ENCODE measurements at places on chromosomes 16 and 17.

- no peak for DNase-seq
These were observed 419.8 kb upstream of the DYNLRB2 start for GRCh38 chr16:80120899-80121521.

- no peak for DNase-seq
These were observed 88.2 kb upstream of the HAS3 start for GRCh38 chr16:69017036-69017783.

DNA sequence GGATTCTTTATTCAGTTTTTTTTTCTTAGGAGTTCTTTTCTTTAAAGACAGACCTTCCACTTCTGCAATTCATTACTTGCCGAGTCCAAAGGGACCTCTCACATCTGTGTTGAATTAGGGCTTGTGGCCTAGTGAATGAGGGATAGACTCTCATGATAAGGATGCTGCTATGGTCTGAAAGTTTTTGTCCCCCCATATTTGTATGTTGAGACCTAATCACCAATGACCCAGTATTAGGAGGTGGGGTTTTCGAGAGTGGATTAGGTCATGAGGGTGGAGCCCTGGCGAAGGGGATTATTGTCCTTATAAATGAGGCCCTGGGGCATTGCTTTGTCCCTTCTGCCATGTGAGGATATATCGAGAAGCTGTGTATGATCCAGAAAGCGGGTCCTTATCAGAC, 9.5 kb downstream of the KRT12 start:
- DNase-seq, result peak; percentile 72

- no peak for DNase-seq
These were observed 4.8 kb downstream of the IGFALS start for GRCh38 chr16:1788708-1789100.

DNA sequence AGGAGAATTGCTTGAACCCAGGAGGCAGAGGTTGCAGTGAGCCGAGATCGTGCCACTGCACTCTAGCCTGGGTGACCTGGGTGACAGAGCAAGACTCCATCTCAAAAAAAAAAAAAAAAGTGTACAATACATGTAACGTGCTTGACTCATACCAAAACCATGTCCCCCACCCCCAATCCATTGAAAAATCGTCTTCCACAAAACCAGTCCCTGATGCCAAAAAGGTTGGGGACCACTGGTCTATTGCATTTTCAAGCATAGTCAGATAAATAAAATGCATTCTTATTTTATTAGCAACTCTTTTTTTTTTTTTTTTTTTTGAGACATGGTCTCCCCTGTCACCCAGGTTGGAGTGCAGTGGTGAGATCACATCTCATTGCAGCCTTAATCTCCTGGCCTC, 52.1 kb downstream of the COPRS start:
- DNase-seq, result no peak

- DNase-seq, result no peak
These were observed 357.8 kb downstream of the GRIN2A start for GRCh38 chr16:9824200-9825068.

- DNase-seq, result no peak
These were observed 1.1 kb downstream of the VAT1 start for GRCh38 chr17:43020789-43021740.

DNA sequence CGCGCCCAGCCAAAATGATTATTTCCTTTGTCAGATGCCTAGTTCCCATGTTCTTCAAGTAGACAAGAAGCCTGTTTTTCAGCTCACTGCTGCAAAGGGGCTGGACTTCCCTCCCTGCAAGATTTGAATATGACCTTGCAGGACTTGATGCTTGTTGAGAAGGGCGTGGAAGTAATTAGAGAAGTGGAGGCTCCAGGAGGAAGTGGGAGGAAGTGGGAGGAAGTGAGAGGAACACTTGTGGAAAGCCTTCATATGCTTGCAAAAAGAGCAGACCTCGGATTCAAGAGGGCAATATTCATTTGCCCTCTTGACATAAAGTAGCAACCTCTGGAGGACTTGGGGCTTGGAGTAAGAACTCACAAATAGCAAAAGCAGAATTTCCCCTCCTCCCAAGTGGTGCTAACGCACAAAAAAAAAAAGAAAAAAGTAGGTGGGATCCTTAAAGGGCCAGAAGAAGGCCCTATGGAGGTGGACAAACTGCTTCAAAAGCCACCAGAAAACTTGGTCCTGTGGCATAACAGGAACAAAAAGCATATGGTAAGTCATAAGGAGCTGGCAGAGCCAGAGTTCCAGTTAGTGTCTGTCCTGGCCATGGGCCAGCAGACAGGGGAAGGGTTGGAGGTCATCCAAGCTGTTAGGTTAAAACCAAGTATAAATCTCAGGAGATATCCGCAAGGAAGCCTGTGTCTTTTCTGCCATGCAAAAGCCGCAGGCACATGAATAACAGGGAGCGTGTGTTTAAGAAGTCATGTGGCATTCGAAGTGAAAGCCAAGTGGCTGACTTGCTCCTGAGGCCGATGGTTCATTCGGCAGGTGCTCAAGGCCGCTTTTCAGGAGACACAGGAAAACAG, 20.6 kb upstream of the PRKAR1A start:
- DNase-seq, result no peak

- DNase-seq, result no peak
These were observed 9.6 kb upstream of the ATF7IP2 start for GRCh38 chr16:10376229-10376628.

DNA sequence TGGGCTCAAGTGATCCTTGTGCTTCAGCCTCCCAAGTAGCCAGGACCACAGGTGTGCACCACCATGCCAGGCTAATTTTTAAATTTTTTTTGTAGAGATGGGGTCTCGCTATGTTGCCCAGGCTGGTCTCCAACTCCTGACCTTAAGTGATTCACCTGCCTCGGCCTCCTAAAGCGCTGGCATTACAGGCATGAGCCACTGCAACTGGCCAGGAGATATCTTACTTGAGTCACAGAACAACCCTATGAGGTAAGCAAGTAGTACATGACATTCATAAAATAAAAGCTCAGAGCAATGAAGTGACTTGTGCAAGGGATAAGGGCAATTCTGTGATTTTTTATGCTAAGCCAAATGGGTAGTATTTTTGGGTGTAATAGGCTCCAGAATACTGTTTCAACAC, 57.3 kb downstream of the CDC27 start:
- no peak for DNase-seq

DNA sequence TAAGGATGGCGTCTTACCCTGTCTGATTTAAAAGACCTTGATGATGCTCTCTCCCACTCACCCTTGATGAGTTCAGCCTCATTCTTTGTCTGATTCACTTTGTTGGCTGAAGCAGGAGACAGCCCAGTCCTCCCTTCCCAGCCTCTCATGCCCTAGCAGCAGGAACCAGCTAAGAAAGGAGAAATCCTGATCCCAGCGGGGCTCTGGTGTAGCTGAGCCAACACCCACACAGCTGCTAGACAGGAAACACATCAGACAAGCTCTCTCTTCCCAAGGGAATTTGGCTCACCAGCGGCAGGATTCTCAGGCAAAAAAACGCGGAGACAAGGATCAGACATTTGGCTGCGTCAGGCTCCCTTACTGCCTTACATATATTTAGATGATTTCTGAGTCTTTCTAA, 211.5 kb downstream of the CDH11 start:
- peak; percentile 92 for DNase-seq

DNA sequence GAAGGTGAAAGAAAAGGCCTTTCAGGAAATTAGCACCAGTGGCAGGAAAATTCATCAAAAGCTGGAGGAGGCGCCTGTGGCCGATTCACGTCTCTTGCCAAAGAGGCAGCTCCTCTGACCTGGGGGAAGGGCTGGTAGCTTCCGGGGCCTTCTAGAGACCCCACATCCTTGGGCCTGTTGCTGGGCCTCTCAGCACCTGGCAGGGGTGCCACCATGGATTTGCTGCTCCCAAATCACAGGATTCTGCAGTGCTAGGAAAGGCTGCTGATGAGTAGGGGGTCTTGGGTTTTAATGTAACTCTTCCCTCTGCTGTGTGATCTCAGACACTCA, 11.6 kb upstream of the CBFB start:
- no peak for DNase-seq

DNA sequence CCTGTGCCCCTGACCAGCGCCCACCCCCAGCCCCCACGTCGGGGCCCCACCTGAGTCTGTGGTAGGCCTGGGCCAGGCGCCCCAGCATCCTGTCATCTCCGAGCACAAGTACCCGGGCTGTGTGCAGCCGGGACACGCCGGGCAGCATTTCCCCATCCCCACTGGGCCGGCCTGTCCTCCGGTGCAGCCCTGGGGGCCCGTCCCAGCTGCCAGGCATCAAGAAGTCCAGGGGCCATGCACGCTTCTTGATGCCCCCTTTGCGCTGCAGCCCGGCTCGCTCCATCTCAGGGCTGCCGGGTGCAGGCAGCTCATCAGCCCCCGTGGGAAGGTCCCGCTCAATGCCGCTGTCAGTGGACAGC, 29.3 kb upstream of the MFSD6L start:
- no peak for DNase-seq

DNA sequence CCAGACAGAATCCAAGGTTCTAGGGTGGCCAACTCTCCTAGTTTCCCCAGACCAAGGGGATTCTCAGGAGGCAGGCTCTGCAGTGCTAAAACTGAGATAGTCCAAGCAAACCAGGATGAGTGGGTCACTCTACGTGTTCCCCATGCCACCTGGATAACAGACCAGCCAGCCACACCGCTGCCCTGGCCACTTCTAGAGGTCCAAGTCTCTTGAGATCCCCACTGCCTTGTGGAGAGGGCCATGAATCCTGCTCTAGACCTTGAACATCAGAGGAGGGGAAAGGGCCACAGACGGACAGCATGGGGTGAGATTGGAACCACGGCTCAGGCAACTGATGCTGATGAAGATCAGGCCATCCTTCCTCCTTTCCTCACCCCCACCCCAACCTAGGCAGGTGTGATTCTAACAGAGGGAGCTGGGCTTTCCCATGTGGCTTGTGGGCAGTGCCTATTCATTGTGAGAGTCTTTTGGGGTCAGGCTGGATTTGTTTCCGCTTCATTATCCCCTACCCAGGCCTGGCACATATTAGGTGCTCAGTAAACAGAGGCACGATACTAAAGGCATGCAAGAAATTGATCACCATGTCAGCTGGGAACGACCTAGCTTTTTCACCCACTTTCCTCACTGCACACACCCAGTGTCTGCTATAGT, 16.8 kb upstream of the TVP23A start:
- no peak for DNase-seq

- no peak for DNase-seq
These were observed 18.3 kb downstream of the COQ7 start for GRCh38 chr16:19085679-19086200.

DNA sequence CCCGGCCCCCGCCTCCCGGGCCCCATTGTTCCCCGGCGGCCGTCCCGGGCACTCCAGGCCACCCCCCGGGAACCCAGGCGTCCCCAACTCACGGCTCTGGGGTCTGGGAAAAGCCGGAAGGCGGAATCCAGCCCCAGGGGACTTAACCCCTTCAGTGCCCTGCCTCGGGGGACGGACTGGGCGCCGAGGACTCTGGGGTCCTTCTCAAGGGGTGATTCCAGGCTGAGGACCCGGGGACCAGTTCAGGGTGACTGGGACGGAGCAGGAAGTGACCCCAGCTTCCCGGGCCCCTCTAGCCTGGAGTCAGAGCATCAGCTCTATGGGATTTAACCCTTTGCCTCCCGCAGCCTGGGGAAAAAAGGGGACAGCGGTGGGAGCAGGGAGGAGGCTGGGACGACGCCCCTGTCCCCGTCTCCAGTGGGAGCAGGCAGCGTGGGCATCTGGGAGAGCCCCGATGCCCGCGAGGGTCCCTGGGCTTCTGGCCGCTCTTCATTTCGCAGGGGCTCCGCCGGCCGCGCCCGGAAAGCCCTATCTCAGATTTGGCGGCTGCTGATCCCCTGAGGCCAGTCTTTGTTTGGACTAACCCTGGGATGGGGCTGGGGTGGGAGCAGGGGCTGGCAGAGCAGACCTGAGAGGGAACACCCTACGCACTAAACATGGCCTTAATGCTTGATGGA, at the start of gene ZNF629:
TSS of gene ZNF629 (minus strand) at position 270 of the 677 bp plus-strand sequence. CDS start 2,723 bp downstream, outside the sequence.
- DNase-seq, result no peak

GRCh38 chr17:43736389-43736788, 22.2 kb downstream of the SOST start:
- DNase-seq, result no peak

DNA sequence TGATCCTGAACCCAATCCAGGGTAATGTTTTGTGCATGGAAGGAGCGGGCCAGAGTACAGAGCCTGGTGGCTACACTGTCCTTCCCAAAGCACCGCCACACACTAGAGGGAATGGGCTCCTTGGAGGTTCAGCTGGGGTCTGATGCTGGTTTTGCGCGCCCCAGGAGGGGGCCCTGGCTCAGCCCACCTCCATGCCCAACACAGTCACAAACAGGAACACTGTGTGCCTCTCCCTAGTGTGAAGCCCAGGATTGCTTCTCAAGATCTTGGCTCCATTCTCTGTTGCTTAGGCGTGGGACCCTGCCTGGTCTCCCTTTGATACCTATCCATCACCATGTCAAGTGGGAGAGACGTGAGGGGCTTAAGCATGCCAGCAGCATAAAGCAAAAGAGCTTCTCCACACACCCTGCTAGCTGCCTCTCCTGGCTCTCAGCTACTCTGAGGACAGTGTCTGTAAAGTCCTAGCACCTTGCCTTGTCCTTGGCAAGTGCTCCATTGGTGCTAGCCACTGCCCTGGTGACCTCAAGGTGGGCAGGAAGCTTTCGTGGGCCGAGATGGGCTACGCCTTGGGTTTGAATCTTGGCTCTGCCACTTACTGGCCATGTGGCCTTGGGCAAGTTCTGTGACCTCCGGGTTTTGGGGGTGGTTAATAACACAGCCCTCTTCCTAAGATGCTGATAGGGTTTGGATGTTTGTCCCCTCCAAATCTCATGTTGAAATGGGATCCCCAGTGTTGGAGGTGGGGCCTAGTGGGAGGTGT, 122.2 kb downstream of the C16orf78 start:
- no peak for DNase-seq

DNA sequence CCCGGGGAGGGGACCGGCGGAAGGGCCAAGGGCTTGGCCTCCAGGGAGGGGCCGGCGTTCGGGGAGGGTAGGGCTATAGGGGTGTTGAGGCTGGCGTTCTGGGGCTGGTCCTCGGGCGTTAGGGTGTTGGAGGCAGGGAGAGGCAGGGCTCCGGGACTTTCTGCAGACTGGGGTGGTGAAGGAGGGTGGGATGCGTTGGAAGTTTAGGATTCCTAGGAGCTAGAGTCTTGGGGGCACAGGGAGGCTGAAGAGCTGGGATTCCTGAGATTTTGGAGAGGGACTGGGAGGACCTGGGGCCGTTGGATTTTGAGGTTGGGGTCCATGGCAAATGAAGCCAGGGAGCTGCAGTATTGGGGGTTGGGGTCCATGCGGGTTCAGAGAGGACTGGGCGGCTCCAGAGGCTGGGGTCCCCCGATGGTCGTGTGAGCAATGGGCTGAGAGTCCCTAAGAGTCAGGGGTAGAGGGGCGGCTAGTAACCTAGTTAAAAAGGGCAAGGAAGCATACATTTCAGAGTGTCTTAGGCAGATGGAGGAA, 740 bp downstream of the NFATC2IP start:
- DNase-seq, result no peak

- no peak for DNase-seq
These were observed 280.8 kb downstream of the CDH11 start for GRCh38 chr16:64841071-64841470.

DNA sequence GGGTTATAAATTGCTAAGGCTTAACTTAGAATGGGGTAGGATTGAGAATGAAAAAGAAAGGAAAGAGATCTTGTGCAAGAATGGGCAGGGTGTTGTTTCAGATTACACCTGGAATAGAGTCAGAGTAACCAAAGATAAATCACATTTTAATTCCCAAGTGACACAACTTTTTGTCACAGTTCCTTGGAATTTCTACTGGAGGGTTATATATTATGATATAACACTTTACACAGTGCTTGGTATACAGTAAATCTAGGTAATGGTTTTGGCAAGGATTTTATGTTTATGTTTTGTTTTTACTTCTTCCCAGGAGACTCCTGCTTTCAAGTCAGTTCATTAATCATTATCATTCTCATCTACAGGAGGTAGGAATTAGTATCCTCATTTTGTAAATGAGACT, 115.7 kb upstream of the KCNJ16 start:
- no peak for DNase-seq

GRCh38 chr16:30054959-30055553, 10.5 kb upstream of the ALDOA start:
- DNase-seq, result no peak

Data from fibroblast of skin of left quadriceps (primary cell).